ENCODE measurements at places on chromosomes 3 and 15. TPM values are rescaled to one million over a fixed set of nuclear protein-coding genes. Genes with fewer than 3 reads are reported as not detected.

The EEFSEC gene
- 38.9 TPM for total RNA-seq

DNA sequence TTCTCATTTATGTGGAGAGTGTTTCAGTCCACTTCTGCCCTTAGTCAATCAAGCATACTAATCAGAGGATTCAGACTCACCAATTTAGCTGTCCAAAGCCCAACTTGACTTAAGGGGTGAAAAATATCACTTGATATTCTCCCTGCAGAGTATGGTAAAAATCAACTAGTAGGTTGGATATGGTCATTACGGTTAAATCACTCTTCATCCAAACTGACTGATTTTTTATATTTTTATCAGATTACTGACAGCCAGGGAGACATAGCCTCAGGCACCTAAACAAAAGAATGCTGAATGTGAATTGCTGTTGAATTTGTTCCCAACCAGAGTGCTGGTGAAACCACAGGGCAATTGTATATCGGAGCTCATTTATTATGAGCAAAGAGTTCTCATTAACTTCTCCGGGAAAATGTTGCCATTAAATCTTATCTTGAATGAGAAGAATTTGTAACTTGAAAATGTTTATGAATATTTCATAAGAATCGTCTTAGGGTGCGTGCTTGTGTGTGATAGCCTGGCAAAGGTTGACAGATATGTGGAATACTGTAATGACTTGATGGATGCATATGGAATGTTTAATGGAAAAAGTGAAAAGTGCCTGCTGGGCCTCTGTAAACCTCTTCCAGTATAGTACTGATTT is 411.2 kb downstream of the NAALADL2 start:
- no peak overlapping the region for H3K27ac ChIP-seq
- DNase-seq: no peak
- no peaks in the 10 kb centered on the region for H3K36me3 ChIP-seq
- H3K4me1 ChIP-seq: peaks cover 15% of the 10 kb centered on the region
- H3K27me3 ChIP-seq: no peaks in the 10 kb centered on the region

The CACNA2D2 gene
- total RNA-seq: not detected

GRCh38 chr15:86623236-86623635 is 543.6 kb downstream of the AGBL1 start:
- no peak overlapping the region for H3K27ac ChIP-seq
- H3K36me3 ChIP-seq: no peaks in the 10 kb centered on the region
- no peak overlapping the region for H3K4me3 ChIP-seq
- no peaks in the 10 kb centered on the region for H3K27me3 ChIP-seq
- DNase-seq: no peak

The SCN10A gene
- not detected for total RNA-seq

DNA sequence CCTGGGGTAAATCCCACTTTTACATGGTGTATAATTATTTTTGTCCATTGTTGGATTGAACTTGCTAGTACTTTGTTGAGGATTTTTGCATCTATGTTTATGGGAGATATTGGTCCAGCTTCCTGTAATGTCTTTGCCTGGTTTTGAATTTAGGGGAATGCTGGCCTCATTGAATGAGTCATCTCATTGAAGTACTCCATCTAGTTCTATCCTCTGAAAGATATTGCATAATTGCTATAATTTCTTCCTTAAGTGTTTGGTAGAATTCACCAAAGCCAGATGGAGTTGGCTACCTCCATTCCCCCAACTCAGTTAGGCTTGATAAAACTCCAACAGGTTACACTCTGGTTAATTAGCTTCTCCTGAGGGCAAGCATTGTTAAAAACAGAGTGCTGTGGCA is 237.4 kb upstream of the TGFBR2 start:
- H3K36me3 ChIP-seq: no peaks in the 10 kb centered on the region
- no peak overlapping the region for H3K4me3 ChIP-seq

GRCh38 chr3:169701457-169701856 is 37.9 kb upstream of the MECOM start:
- no peaks in the 10 kb centered on the region for H3K4me1 ChIP-seq
- no peaks in the 10 kb centered on the region for H3K36me3 ChIP-seq
- no peak for DNase-seq
- no peak overlapping the region for H3K27ac ChIP-seq
- H3K4me3 ChIP-seq: no peak overlapping the region

Measured in Calu3 (cell line).